Inflammatory macrophage treated with lipopolysaccharide for 1 hour (primary cell): ENCODE measurements at places on chromosomes 2 and 18.

DNA sequence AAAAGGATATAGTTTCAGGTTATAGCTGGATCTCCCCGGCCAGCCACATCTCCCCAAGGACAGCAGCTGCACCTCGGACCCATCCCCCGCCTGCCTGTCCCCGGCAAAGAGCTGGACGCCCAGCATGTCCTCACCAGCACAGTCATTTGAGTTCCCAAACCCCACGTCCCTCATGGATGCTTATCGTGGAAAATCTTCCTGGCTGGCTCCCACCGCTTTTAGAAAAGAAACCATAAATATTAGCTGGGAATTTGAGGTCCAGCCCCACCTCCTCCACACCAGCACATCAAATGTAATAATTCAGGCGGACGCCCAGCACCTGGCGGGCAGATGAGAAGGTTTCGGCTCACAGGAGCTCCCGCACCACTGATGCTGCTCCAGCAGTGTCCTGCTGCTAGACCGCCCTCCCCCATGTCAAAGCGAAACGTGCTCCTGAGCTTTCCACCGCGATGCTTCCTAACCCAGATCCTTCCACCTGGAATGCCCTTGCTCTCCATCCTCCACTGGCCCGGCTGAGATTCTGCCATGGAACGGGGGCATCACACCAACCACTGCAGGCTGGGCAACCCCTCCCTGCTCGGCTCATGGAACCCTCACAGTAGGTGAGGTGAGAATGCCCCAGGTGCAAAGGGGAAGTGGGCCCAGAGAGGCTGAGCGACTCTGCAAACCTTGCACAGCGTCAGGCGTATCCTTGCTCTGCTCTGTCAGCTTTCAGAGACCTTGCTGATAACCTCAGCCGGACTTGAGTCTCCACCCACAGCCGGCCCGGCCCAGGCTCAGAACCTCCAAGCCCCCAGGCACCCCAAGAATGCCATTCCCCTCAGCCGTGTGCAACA lies 71.5 kb upstream of the GPC1 start:
- no peak for DNase-seq

DNA sequence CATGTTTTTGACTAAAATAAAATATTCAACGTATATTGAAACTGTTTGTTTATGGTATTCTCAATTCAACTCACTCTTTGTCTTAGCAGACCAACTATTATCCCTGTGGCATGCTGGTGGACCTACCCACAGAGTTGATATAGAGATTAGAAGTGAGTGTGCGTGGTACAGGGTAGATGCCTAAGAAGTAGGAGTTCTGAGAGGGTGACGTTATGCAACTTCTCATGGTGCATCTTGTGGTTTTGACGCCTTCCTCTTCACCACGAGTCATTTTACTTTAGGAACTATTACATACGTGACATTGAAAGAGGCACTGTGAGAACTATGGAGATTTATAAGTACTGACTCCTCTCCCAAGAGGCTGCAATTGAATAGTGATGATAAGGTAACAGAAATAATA lies 26.6 kb upstream of the NAPG start:
- peak; percentile 85 for DNase-seq

DNA sequence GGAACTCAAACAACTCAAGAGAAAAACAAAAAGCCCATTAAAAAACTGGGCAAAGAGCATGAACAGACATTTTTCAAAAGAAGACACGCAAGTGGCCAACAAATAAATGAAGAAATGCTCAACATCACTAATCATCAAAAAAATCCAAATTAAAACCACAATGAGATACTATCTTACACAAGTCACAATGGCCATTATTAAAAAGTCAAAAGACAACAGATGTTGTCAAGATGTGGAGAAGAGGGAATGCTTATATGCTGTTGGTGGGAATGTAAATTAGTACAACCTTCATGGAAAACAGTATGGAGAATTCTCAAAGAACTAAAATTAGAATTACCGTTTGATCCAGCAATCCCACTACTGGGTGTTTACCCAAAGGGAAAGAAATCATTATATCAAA lies 15.1 kb downstream of the LMAN1 start:
- DNase-seq, result no peak

DNA sequence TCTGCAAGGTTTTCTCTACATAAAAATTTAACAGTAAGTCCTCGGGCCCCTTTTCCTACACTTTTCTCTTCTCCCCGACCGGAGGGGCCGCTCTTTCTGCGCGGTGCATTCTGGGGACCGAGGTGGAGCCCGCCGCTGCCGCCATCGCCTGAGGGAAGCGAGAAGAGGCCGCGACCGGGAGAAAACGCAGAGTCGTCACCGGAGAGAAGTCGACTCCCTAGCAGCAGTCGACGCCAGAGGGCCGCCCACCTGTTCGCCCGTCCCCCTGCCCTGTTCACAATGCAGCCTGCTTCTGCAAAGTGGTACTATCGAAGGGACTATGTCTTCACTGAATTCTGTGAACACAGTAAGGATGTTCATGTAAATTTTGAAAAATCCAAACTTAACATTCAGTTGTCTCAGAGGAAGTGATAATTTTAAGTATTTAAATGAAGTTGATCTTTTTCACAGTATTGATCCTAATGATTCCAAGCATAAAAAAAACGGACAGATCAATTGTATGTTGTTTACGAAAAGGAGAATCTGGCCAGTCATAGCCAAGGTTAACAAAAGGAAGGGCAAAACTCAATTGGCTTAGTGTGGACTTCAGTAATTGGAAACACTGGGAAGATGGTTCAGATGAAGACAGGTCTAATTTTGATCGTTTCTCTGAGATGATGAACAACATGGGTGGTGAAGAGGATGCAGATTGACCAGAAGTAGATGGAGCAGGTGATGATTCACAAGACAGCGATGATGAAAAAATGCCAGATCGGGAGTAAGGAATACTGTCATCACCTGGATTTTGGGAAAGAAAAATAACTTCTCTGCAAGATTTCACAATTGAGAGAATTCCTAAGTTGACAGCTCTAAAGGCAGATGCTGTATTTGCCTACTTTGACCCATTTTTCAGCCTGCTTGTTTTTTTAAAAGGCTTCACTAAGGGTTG lies 55.8 kb downstream of the ASXL2 start:
- peak; percentile 26 for DNase-seq

DNA sequence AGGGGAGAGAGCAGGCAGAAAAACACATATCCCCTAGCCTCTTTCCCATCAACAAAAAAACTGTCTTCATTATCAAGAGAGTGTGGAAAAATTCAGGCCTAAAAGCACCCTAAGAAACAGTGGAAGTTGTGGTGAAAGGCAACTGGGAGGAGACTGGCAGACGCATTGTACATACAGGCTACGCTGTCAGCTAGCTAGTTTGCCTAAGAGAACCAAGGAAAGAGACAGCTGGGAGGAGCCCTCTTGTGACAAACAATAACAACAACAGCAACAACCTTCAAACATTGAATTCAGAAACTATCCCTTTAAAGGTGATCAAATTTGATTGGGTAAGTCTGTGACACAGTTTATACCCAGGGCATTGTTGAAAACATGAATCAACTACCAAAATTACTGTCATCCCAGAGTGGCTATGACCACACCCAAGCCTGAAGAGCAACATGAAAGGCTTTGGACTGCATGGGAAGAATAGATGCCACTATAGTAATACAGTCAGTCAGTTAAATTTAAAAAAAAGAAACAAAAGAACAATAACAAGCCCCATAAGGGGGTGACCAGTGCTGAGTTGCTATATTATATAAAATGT lies 88.9 kb upstream of the CRIM1 start:
- no peak for DNase-seq

DNA sequence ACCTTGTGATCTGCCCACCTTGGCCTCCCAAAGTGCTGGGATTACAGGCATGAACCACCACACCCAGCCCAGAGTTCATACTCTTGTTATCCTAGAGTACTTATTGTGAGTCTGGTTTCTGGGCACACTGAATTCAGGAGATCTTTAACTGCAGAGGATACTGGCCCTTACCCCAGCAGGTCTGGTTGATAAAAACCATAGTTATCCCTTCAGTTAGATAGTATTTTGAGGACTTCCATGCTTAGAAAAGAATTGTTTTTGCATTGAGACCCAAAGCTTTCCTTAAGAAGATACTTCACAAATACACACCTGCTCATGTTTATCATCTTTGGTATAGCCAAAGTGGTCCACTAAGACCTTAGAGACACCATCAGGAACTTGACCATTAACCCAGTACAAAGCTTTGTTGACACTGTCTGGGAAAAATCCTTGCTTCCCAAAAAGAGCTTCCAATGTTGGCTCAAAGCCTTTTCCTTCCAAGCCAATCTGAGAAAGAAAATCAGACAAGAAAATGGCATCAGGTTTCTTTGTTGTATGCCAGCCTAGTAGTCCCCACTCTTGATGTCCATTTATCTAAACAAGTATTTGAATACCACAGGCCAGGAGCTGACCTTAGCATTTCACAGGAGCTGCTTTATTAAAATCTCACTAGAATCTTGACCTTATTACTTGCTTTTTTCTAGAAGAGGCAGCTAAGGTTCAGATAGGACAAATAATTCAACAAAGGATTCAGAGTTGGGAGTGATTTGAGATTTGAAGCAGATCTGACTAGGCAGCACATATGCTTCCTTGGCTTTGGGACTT lies 17.2 kb downstream of the APOB start:
- DNase-seq, result no peak

GRCh38 chr2:199659207-199659606 lies 191.8 kb downstream of the FTCDNL1 start:
- DNase-seq, result no peak

DNA sequence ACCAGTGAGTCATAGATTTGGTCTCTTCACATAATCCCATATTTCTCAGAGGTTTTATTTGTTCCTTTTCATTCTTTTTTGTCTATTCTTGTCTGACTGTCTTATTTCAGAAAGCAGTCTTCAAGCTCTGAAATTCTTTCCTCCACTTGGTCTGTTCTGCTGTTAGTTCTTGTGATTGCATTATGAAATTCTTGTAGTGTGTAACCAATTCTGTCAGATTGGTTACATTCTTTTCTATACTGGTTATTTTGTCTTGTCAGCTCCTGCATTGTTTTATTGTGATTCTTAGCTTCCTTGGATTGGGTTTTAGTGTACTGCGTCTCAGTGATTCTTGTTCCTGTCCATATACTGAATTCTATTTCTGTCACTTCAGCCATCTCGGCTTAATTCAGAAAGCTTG lies 18.6 kb downstream of the EHBP1 start:
- DNase-seq, result no peak

DNA sequence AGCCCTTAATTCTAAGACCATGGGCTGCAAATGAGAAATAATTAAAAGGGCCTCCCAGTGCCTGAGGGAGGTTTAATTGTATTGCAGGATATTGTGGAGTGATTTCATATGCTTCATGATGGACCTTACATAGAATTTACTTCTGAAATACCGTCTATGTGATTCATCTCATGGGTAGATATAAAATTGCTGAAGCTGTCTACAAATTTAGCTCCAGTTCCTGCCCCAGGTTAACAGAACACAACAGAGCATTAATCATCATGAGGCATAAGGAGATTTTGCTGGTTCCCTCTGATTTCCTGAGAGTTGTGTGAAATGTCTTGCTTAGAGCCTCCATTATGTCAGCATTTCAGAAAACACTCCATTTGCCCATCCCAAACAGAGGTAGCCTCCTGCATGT lies 770 bp downstream of the UPP2 start:
- no peak for DNase-seq

GRCh38 chr2:60508339-60508917 lies 45.0 kb downstream of the BCL11A start:
- no peak for DNase-seq

DNA sequence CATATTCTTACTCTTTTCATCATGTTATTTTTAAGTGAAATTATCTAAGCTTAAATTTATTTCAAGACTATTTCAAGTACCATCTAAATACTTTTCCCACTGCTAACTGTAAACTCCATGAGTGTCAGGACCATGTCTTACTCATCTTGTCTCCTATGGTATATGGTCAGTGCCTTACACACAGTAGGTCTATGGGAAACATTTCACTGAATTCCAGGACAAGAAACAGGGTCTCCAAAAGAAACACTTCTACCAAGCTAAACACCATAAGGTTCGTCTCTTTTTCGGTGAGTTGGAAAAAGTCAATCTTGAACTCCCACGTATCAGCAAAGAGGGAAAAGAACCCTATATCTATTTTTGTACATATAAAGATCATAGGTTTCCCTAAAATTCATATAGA lies 6.5 kb downstream of the SUCLG1 start:
- DNase-seq, result no peak

GRCh38 chr2:27290549-27290948 lies 8.3 kb downstream of the TRIM54 start:
- DNase-seq, result no peak
